CD4-positive, alpha-beta T cell treated with Interleukin-2 at 100 ng/mL for 4 hours (primary cell): ENCODE measurements at places on chromosomes 5 and 9.

DNA sequence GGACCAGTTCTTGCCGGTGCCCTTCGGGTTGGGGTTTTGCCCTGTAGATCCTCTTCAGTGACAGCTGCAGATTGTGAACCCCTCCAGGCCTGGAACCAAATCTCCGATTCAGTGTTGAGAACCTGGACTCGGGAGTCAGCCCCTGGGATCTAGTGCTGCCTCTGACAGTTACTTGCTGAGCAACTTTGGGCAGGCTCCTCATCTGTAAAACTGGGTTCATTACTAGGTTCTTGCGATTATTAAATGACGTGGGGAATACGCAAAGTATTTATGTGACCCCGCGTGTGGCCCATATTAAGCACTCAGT is 600 bp downstream of the ERCC6L2 start:
- DNase-seq: no peak

GRCh38 chr5:159163027-159163700 is 46.2 kb downstream of the RNF145 start:
- no peak for DNase-seq

DNA sequence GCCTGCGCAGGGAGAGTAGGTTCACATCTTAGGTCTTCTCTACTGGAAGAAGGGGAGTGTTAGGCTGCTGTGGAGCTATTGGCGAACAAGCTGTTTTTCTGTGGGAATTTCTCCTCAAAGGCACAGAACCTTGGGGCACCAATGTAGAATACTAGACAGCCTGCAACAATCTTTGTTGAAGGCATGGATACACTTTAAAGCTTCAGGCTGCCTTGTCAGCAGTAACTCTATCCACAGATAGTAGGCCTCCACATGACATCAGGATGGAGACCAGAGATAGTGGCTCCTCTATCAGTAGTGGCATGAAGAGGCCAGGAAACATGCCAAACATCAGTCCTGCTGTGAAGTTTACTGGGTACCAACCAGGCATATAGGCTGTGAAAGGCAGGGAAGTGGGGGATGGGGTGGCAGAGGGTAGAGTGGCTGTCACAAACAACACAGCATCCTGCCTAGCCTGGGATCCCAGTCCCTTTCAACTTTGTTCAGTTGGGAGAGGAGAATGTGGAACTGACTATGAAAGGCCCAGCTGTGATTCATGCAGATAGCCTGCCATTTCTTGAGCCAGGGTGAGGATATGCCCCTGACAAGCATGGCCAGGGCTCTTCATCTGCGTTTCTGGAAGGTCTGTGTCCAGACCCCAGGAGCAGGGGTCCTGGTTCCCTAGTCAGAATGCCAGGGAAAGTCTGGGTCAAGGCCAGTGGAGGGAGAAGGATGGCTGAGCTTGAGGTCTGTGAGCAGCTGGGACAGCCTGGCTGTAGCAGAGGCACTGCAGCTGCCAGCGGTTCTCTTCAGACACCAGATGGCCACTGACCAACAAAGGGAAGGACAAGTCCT is 1.0 kb upstream of the HK3 start:
- DNase-seq: no peak

DNA sequence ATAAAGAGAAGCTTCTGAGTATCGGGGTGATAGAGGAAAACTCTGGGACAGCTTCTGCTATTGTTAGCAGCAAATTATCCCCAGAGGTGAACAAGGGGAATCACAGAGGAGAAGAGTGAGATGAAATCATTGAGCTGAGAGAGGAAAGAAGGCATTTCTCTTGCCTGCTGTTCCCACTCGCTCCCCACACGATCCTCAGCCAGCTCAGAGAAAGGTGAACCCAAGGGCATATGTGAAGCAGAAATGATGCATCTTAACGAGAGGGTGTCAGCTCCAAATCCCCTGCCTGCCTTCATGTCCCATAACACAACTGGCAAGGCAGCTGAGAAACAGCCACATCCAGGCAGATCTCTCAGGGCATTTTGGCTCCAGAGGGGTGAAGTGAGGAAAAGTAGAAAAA is 111.6 kb downstream of the BRINP1 start:
- no peak for DNase-seq

GRCh38 chr5:94709277-94709676 is 90.8 kb downstream of the SLF1 start:
- DNase-seq: no peak

DNA sequence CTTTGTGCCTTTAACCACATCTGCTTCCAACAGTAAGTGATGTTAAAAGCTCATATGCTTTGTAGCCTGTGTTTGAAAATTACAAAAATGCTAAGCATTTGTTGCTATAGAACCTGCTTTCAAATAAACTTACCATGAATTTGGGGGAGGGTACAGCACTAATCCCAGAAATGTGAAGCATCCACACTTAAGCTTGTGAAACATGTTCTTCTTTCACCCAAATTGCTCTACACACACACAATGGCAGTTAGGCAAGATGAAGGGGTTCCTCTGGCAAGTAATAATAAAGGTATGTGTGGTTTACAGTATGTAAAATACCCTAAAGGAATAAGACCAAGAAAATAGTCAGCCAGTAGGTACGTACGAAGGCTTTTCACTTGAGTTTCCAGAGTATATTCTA is 165.6 kb downstream of the SMARCA2 start:
- no peak for DNase-seq

DNA sequence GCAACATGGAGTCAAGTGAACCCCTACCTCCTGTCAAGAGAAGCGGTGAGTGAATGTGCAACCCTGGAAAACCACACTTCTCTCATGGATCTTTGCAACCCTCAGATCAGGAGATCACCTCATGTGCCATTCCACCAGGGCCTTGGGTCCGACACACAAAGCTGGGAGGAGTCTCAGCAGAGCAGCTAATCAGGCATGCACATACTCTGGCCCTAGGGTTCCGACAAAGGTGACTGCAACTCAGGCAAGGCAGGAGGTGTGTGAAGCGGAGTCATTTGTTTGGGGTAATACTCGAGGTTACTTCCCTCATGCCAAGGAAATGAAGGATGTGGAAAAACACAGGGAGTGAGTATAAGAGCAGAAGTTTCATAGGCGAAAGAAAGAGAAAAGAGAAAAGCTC is 96.1 kb downstream of the GABRG2 start:
- no peak for DNase-seq

DNA sequence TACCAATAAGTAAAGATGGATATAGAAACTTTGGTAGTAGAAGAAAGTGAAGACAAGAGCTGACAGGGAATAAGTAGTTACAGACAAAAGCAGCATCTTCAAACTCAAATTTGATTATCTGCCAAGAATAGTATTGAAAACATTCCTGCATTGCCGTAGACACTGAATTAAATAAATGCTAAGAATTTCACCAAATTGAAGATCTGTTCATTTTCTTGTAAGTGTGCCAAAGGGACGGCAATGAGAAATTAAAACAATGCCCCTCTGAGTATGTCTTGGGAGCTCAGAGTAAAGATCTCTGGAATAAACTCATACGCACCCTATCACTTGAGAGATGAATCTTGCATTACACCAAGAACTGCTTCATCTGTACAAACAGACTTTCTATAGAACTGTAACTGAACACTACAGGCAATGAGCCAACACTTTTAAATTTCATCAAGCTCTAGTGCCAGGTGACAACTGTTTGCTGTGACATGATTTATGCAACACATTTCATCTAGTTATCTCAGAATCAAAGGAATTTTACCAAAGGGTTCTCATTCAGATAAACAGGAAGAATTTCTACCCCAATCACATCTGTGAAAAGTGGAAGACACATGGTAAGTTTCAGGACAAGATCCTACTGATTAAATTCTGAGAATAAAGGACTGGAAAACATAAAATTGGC is 66.9 kb downstream of the RFX3 start:
- DNase-seq: no peak

GRCh38 chr5:149257131-149257530 is 14.5 kb upstream of the AFAP1L1 start:
- no peak for DNase-seq

- no peak for DNase-seq
Observed at GRCh38 chr5:114473541-114473940, 111.7 kb downstream of the KCNN2 start.

- no peak for DNase-seq
Observed at GRCh38 chr5:10759111-10759510, 1.9 kb downstream of the DAP start.

DNA sequence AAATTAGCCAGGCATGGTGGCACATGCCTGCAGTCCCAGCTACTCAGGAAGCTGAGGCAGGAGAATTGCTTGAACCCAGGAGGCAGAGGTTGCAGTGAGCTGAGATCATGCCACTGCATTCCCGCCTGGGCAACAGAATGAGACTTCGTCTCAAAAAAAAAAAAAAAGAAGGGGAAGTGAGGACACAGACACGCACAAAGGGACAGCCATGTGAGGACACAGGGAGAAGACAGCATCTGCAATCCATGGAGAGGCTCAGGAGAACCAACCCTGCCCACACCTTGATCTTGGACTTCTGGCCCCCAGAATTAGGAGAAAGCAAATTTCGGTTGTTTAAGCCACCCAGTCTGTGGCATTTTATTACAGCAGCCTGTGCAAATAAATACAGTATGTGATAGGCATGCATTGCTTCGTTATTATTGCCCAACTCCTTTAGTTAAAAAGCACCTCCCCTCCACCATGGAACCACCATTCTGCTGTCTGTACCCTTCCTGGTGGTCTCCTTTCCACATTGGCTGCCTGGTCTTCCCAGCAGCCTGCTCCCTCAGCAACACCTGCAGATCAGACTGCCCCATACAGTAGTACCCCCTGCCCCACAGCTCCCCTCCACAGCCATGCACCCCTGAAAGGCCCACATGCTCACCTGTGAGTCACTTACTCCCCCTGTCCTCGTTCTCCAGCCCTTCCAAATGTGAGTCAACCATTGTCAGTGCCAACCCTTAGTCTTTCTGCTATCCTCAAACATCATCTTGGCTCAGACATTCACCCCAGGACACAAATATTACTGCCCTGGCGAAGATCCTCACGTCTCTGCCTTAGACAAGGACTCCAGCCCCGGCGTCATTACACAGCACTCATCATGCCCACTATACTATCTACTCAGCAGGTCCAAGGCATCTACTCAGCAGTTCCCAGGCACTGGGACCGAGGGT is 128.8 kb downstream of the ROR2 start:
- no peak for DNase-seq

DNA sequence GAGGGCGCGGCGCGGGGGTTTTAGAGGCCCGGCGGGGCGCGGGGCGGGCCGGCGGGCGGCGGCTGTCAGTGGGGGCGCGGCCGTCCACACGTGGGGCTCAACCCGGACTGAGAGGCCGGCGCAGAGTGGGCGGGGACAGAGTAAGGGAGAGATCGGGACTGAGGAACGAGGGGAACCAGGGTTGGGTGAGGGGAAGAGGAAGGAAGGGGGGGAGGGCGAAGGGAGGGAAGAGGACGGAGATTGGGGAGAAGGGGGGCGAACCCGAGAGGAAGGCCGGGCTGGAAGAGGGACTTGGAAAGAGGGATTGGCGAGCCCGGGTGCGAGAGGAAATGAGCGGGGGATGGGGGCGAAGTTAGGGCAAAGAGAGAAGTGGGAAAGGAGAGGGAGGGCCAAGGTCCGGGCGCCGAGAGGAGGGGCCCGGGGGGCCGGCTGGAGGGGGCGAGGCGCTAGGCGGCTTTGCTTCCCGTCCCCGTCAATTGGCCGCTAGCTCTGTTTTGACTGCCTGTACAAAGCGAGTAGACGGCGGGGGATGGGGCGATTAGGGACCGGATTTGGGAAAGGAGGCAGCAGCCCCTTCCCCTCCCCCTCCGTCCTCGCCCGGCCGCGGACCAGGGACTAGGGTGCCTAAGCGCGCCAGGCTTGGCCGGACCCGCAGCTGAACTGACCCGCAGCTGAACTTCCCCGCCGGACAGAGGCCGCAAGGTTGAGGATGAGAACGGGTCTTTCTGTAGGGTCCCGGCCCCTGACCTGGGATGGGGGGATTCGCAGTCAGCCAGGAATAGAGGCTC is 399 bp upstream of the FBN2 start:
- DNase-seq: no peak

- no peak for DNase-seq
Observed at GRCh38 chr5:72167257-72167656, 60.0 kb downstream of the MAP1B start.

GRCh38 chr5:33611877-33612276 is 171.1 kb downstream of the TARS1 start:
- no peak for DNase-seq
